ENCODE measurements at places on chromosomes 11 and 22. TPM values are rescaled to one million over a fixed set of nuclear protein-coding genes. Genes with fewer than 3 reads are reported as not detected.

The MS4A3 gene
- total RNA-seq: 0.98 TPM

The B4GALNT4 gene
- total RNA-seq: 67.6 TPM

The RFPL1 gene
- not detected for total RNA-seq

The MS4A12 gene
- total RNA-seq: not detected
